ENCODE measurements at places on chromosomes 13 and 19.

GRCh38 chr13:22227895-22228294 lies 557.0 kb downstream of the FGF9 start:
- DNase-seq: no peak

- DNase-seq: no peak
These were observed 13.8 kb downstream of the FGF21 start for GRCh38 chr19:48768994-48769713.

DNA sequence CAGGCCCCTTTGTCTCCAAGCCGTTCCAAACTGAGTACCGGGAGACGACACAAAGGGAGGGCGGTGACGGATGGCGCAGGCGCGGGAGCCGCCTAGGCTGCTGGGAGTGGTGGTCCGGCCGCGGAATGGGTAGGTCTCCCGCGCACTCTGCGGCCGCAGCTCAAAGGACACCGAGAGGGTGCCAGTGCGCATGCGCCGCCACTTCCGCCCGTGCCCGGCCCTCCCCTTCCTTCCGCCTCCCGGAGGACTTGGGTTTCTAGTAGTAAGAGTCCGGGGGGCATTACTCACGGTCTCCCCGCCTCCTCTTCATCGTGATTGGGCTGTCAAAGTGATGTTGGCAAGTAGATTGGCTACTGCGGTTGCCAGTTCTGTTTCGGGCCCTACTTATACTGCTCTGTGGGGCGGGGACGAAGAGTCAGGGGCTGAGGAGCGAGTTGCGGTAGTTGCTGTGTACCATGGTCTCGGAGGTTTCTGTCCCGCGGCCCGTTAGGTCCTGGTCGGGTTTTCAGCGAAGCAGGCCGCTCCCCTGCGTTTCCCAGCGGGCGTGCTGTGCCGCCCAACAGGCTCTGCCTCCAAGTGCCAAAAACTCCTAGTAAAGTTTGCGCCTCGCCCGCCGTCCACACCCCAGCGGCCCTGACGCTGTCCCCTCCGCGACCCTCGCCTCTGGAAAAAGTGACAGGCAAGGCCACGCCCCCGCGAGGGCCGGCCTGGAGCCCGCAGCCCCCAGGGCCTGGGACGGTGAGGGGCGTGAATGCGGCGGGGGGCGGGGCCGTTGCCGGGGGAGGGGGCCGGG lies 455 bp upstream of the ING1 start:
- DNase-seq: peak; percentile 100

DNA sequence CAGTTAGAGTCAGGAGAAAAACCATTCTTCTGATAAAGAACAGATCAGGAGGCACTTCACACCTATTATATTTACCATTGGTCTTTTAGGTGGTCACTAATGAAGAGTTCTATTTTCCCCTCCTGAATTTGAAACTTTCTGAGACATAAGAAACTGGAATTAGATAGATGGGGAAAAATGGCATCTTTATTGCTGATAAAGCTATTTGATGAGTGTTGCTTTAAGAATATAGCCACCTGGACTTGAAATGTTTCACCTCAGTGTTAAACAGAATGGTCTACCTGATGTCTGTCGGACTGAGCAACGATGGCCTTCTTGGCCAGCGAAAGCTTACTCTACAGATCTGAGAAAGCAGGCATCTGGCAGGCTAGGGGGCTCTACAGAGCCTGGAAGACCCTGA lies 107.0 kb downstream of the SLITRK5 start:
- no peak for DNase-seq

- DNase-seq: no peak
These were observed 16.9 kb downstream of the FAM187B start for GRCh38 chr19:35211545-35212230.

- no peak for DNase-seq
These were observed 1.1 kb upstream of the WTIP start for GRCh38 chr19:34480491-34480890.

GRCh38 chr13:42821437-42821836 lies 40.1 kb downstream of the FAM216B start:
- DNase-seq: no peak

DNA sequence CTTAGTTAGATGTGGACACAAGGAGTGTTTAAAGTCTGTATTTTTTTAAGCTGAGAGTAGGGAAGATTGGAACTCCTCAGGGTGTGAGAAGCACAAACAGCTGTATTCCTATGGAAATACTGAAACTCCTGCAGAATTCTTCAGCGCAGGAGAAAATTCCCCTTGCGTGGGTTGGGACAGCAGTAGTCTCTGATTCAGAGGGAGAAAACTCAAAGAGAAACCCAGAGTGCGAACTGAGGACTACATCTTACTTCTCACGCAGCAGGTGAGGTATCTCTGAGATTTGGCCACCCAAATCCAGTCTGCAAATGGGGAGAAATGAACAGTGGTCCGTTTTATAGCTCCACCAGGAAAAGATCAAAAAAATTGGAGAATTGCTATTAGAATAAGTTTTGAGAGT lies 60.9 kb downstream of the FRY start:
- DNase-seq: no peak

DNA sequence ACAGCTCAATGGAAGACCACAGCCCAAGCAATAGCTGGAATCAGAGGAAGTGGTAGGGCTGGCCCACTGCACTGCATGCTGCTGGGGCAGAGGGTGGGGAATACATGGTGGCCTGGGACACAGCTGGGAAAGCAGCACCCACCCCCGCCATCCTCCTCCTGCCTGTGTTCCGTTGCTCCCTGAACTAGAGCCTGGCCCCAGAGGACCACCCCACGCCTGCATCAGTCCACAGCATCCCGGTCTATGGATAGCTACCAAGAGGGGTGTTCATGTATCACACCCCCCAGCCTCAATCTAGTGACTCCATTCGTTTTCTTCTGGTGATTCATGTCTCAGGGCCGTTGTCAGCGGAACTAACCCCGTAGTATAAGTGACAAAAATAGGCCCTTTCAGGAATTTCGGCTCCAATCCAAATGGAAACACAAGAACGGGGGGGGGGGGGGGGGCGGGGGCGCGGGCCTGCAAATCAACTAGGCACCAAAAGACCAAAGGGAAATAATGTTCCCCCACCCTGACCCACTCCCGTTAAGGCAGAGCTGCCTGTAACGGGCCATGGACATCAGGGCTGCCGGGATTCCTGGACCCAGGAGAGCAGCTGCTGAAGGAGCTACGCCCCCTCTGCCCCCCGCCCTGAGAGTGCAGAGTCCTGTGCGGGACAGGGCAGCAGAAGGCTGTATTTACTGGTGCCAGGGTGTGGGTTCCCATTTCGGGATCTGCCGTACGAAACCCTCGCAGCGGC lies 18.9 kb upstream of the EPHX3 start:
- DNase-seq: no peak

DNA sequence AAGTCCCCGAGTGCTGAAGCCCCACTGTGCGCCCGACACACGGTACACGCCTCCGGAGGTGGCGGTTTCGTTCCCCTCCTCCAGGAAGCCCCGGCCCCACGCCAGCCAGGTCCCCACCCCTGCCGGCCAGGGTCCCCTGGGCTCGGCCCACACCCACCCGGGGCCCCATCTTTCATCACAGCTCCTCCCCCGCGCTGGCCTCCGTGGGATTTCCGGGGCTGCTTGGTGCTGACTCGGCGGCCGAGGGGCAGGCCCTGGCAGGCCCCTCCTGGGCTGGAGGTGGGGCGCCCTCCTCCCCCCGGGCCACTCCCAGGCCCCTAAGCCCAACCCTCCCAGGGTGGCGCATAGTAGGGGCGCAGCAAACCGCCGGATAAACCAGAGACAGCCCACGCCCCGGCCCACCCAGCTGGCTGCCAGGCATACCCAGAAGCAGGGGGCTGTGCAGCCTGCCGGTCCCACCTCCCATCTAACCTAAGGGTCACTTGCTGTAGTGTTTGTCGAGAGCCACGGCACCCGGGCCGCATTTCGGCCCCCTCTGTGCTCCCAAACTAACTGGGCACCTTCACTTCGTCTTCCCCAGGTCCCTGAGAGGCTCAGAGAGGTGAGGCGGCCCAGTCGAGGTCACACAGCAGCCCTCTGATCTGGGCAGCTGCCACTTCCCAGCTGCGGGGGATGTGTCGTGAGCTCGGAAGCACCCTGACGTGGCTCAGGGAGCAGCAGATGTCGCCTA lies 6.6 kb downstream of the ZBTB7A start:
- DNase-seq: no peak

DNA sequence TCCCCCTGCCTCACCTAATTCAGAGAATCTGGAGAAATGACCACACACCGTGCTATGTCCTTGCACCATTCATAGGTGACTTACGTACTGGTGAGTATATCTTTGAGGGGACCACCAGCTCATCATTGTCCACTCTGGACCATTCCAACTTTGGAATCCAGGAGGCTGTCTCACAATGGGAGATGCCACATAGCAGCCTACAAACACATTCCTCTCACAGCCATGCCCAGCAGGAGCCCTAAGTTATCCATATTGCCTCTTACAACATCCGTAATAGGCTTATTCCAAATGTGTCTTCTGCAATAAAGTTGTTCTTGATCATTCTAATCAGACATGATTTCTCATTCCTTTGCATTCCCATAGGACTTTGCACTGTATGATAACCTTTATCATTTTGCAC lies 436.7 kb downstream of the EFNB2 start:
- DNase-seq: no peak

- no peak for DNase-seq
These were observed 125.2 kb downstream of the LACC1 start for GRCh38 chr13:44004878-44005277.

DNA sequence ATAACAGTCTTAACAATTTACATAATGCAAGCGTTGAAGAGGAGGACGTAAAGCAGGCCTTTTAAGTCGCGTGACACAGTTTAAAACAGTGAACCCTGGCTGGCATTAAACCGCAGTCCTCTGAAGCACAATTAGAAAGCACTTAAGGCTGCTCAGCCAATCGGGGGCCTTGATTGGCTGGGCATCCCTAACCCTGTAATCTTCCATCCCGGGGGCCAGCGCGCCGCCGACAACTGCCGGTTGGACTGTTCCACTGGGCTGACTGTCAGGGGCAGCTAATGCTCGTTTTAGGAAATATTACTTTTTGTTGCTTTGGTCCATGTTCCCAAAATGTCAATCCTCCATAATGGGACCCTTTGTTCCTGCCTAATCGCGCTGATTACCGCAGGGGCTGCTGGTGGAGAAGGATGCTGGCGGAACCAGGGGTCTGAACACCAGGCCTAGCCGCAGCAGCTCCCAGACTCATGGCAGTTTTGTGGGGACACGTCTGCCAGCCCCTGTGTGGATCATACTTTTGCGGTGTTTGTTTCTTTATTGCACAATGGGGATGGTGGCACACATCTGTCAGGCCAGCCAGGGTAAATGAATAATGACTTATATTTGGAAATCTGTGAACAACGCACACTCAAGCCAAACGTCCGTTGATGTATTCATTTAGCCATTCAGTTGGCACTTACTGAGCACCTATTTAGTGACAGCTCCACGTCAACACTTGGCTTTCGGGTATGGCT lies 127.1 kb upstream of the SPACA7 start:
- no peak for DNase-seq

- no peak for DNase-seq
These were observed 9.0 kb downstream of the RELB start for GRCh38 chr19:45010306-45010705.

- DNase-seq: no peak
These were observed 135.4 kb downstream of the SLITRK6 start for GRCh38 chr13:85663856-85664255.

- DNase-seq: no peak
These were observed 96.6 kb downstream of the TEX26 start for GRCh38 chr13:31029102-31029501.

- no peak for DNase-seq
These were observed 1.9 kb downstream of the SAFB start for GRCh38 chr19:5624741-5625278.

GRCh38 chr19:40604171-40604646 lies 3.0 kb downstream of the LTBP4 start:
- DNase-seq: no peak

DNA sequence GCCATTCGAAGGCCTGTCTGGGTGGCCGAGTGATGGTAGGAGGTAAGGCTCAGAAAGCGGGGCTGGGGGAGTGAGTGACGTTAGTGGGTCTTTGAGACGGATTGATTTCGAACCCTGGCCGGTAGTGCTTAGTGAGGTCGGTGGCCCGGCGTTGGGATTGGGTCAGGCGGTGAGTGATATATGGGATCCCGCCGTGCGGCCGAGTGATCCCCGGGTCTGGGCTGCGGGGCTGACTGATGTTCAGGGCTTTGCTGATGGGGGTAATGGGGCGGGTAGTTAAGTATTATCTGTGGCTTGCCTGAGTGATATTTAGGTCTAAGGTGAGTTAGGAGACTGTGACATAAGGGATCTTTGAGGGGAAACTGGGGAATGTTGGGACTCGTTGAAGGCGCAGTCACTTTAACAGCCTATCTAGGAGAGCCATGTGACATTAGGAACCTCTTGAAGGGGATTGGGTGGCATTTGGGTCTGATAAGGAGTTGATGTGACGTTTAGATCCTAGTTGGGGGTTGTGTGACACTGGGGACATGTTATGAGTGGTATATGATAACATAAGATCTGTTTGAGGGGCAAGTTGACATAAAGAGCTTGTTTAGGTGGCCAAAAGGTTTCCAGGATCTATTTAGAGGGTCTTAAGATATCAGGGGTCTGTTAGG lies 543 bp downstream of the PSMC4 start:
- DNase-seq: no peak

- no peak for DNase-seq
These were observed 16.0 kb upstream of the PRR19 start for GRCh38 chr19:42285988-42286348.

DNA sequence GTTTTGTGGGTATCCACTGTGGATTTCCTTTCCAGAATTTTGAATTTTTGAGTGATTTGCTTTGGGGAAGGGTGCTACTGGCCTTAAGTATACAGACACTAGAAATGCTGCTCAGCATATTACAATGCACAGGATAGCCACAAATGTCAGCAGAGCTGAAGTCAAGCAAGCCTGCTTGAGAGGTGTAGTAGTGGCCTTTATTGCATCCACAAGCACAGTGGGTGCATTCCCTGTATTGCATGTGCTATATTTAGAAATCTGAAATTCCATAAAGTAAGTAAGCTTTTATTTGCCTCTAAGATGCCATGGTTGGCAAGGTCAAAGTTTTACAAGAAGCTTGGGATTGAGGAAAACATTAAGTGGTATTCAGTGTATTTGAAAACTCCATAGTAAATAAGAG lies 79.5 kb upstream of the ZNF91 start:
- no peak for DNase-seq

DNA sequence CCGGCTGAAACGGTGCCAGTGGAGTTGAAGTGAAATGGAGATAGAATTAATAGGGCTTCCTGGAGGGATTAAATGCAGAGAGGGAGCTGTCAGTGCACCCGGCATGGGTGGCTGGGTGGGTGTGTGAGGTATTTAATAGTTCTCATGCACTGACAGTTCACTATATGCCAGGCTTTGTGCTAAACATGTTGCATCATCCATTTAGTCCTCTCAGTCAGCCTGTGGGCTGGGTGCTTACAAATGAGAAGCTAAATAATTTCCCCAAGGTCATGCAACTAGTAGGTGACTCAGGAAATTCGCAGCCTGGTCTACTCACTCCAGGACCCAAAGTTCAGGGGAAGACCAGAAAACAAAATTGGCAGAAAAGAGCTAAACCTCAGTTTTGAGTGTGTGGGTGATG lies 63.5 kb upstream of the SPATA13 start:
- no peak for DNase-seq

Measured in posterior cingulate gyrus (tissue), 11 donors.